ENCODE measurements at places on chromosomes 4 and X. TPM values are rescaled to one million over a fixed set of nuclear protein-coding genes. Genes with fewer than 3 reads are reported as not detected.
A peak's percentile ranks its signal among the peaks of the same experiment; 100 is the strongest.

PNCK gene
- 0.83 TPM for total RNA-seq

METTL14 gene
- total RNA-seq, result 47.7 TPM

CLCN4 gene
- 3.6 TPM for total RNA-seq

BEX2 gene
- total RNA-seq, result 62.2 TPM

NHSL2 gene
- 4.6 TPM for total RNA-seq

ABCG2 gene
- 9.9 TPM for total RNA-seq

GLOD5 gene
- total RNA-seq, result not detected

CCSER1 gene
- 2.3 TPM for total RNA-seq

PCDH18 gene
- total RNA-seq, result 26.3 TPM

EXOC1L gene
- not detected for total RNA-seq

DNA sequence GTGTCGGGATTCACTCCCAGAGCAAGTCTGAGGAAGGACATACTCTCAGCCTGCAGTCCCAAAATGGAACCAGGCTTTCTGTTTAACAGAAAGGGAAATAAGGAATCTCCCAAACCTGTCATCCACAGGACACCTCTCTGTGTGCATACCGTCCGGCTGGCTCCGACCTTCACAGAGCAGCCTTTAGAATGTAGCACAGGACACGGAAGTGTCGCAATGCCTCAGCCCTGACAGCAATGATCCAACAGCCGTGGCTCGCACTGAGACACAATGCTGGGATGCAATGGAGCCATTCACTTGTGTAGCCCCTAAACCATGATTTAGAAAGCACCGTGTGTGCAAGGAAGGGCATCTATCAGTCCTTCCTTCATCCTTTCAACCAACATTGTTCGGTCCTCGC, 15.5 kb upstream of the HELT start:
- DNase-seq, result no peak

GRCh38 chrX:37912777-37913176, 65.4 kb upstream of the DYNLT3 start:
- DNase-seq, result no peak

DNA sequence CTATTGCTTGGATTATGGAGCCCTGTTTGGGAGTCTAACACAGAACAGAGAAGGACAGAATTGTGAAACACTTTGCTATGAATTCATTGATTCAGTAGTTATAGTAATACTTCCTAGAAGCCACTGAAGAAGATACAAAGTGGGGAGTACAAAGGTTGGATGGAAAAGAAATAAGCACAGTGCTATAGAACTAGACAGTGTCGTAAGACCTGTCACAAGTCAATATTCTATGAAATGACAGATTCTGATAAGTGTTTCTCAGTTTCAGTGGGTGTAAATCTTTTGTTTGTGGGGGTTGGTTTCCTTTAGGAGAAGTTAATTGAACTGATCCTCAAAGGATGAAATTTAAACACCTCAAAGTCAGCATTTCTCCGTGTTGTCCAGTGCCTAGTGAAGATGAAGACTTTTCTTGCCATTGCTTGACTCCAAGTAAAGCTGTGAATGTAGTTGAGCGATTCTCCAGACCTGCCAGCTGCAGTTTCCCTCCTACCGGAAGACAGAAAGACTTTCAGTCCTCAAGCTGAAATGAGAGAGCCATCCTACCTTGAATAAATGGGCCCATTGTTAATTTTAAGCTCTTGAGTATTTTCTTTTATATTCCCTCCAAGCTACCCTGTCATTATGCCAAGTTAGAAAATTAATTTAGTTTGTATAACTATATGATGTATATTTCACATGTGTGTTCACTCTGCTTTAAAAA, 7.9 kb downstream of the PDLIM5 start:
- DNase-seq, result no peak

DNA sequence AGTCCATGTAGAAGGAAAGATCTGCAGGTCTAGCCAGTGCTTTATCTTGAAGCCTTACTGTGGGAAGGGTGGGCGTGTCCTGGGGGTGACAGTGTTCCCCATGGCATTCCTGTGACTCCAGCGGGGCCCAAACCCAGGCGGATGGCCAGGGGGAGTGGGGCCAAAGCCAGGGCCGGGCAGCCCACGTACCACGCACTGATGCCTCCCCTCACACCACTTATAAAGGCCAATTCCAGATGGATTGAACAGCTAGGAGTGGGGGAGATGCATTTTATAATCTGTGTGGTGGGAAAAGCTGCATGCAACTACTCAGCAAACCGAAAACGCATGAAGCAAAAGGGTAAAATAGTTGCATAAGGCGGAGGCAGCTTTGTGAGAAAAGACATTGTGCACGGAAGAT, 36.4 kb downstream of the NELFA start:
- DNase-seq, result no peak

DNA sequence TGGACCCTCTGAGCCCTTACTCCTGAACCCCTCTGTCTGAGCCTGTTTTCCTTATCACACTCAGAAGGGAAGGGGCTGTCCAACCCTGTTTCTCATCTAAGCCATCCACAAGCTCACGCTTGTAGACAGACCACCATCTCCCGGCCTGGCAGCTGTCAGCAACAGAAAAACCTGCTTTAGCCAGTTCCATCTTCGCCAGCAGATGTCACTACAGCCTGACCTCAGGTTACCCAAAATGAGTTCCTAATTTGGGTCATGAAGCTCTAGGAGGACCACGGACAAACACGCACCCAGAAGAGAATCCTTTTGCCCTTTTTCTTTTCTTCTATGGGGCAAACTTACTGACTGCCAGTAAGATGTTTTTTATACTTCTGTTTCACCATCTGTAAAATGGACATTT, 445.4 kb downstream of the BCOR start:
- DNase-seq, result peak; percentile 35

DNA sequence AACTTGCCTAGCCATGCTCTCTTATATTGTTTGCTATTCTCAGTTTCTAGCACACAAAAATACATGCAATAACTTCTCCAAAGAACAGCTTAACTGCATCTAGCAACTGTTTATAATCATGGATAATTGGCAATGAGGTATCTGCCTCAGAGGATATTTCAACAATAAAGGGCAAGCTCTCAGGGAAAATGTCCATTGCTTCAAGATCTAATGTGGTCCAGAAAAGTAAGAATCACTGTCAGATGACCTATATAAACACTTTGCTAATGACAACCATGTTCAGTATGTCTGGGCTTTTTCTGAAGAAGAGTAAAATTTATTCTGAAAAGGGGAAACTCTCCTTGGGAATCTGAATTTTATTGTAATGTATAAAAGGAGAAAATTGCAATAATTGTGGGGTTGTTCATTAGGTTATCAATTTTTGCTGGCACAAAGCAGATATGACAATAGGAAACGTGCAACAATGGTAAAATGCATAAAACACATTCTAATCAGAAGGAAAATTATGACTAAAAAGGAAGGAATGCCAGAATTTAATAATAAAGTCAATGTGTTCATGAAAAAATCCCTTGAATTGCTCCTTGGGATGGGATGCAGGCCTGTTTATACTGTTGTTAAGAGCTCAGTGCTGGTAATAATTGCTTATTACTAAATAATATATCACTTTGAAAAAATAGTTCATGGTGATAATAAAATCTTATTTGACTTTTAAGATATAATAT, 90.3 kb downstream of the ANTXR2 start:
- no peak for DNase-seq

GRCh38 chr4:75512386-75513211, 1.6 kb downstream of the RCHY1 start:
- DNase-seq, result no peak

- DNase-seq, result no peak
Observed at GRCh38 chr4:48334900-48335384, 6.4 kb upstream of the SLAIN2 start.

GRCh38 chr4:67014592-67014991, 530.7 kb downstream of the CENPC start:
- no peak for DNase-seq

GRCh38 chr4:19266566-19266965, 985.1 kb upstream of the SLIT2 start:
- DNase-seq, result no peak

- no peak for DNase-seq
Observed at GRCh38 chr4:83947125-83947829, 411.4 kb downstream of the GPAT3 start.

GRCh38 chr4:52099860-52100461, 48.9 kb downstream of the SPATA18 start:
- no peak for DNase-seq

DNA sequence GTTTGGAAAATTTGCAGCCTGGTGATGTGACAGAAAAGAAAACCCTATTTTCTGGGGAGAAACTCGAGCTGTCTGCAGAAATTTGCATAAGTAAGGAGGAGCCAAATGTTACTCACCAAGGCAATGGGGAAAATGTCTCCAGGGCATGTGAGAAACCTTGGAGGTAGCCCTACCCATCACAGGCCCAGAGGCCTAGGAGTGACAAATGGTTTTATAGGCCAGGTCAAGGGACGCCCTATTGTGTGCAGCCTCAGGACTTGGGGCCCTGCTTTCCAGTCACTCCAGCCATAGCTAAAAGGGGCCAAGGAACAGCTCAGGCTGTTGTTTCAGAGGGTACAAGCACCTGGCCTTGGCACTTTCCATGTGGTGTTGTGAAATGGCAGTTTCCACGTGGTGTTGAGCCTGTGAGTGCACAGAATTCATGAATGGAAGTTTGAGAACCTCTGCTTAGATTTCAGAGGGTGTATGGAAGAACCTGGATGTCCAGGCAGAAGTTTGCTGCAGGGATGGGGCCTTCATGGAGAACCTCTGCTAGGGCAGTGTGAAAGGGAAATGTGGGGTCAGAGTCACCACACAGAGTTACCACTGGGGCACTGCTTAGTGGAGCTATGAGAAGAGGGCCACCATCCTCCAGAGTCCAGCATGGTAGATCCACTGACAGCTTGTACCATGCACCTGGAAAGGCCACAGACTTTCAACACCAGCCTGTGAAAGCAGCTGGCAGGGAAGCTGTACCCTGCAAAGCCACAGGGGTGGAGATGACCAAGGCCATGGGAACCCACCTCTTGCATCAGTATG, 637.6 kb upstream of the EPHA5 start:
- DNase-seq, result no peak

DNA sequence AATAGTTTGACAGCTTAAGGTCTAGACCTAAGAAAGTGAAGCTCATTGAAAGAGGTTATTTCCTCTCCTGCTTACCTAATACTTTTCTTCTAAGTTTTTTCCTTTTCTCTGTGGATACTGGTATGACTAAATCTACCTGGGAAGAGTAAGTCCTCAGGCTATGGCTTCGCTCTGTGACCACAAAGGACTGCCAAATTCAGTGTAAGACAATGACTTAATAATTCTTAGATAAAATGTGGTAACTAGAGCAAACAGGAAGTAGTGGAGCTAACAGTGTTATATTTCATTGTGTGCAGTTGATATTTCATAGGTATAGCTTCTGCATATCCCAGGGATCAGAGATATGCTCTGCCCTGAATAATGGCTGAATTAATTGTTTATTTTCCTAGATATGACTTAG, 418.9 kb downstream of the CCSER1 start:
- DNase-seq, result no peak

Data from adrenal gland (tissue), 19 donors.